ENCODE measurements at places on chromosomes 3 and 15.

DNA sequence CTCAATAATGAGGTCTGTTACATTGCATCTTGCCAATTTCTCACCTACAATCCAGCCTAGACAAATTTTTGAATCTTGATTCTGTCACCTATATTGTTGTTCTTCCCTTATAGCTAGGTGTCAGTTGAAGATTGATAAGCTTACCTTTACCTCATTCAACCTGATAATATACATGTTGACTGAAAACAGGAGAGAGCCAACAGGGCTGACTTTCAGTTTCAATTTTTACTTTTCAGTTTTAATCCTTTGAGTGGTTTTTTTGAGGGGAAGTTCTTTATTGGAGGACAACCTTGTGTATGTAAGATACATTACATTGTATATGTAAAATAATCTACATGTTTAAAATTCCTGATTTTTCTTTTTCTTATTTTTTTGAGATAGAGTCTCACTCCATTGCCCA, 5.8 kb downstream of the ATP13A5 start:
- no peak for DNase-seq

DNA sequence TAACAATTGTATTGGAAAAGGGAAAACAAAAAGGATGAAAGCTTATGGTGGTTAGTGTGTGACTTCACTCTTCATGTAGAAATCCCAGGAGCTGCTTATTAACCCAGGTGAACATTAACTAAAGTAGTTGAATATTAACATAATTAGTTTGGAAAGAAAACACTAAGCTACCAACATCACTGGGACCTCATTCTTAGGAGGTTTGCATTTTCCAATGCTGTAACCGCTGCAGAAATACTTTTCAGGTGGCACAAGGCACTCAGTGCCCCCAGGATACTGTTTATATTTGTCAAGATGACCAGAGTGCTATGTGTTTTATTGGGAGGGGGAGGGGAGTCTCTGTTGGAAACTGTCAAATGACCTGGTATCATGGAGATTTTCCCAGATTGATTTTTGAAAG, 25.9 kb upstream of the VILL start:
- DNase-seq = no peak

- no peak for DNase-seq
These were observed 17.1 kb downstream of the ARPP19 start for GRCh38 chr15:52551762-52552161.

GRCh38 chr15:86408261-86408660, 328.6 kb downstream of the AGBL1 start:
- DNase-seq = no peak

DNA sequence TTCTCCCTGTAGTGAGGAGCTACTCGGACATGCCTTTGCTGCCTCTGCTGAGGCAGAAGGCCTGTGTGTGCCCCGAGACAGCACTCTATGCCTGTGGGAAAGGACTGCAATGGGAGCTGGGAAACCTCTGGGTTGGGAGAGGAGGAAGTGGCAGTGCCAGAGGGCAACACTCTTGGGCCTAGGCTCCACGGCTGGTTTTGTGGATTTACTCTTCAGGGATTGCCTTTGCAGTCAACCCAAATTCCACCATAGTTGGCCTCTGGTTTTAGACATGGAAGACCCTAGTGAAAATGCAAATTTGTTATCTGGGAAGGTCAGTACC, 46.8 kb downstream of the ITGA11 start:
- DNase-seq = no peak

DNA sequence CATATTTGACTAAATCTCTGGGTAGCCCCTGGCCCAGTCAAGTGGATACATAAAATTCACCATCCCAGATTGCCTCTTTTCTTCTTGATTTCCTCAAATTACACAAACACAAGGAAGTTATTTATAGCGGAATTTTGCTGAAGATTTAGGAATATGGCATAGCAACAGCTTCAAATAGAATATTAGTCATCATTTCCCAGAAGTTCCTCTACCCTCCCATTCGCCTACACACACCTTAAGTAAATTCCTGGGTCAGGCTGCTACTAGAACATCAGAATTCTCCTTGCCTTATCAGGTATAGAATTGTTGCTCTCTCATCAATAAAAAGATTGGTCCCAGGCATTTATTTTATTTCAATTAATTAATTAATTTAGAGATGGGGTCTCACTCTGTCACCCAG, 31.6 kb downstream of the MESD start:
- no peak for DNase-seq

GRCh38 chr15:89132611-89133507, 44.6 kb downstream of the ABHD2 start:
- no peak for DNase-seq

GRCh38 chr3:36210840-36211651, 169.3 kb upstream of the STAC start:
- DNase-seq = no peak

DNA sequence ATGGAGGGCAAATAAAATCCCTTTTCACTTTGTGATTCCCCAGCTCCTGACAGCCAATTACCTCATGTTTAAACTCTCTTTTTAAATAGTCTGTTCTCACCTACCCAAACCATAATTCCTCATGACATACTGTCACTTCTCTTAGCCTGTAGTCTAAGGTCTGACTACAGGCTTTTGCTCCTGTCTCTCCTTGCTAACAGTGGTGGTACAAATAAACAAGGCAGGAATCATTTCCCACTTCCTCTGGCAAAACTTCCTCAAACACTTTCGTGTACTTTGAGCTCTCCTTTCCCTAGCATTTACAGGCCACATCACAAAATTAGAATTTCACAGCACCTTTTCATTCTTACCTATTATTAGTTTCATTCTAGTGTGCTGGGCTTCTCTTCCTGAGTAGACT, 51.8 kb downstream of the ATP8B4 start:
- DNase-seq = no peak

DNA sequence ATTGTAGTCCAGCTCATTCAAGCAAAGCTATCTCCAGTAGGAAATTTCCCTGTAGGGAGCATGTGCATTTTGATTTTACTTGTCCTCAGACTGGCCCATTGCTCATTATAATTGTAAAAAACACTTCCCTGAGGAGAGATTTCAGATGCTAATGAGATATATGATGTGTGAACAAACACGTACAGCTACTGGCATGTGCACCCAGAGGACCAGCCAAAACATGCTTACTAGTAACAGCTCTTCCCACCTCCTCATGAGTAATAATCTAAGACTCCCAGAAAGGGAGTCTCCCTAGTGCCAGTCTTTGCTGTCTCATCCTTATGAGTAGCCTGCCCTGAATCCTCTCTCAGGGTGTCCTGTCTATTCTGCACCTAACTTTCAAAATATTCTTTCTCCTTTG, 43.4 kb downstream of the FBXO22 start:
- DNase-seq = no peak

DNA sequence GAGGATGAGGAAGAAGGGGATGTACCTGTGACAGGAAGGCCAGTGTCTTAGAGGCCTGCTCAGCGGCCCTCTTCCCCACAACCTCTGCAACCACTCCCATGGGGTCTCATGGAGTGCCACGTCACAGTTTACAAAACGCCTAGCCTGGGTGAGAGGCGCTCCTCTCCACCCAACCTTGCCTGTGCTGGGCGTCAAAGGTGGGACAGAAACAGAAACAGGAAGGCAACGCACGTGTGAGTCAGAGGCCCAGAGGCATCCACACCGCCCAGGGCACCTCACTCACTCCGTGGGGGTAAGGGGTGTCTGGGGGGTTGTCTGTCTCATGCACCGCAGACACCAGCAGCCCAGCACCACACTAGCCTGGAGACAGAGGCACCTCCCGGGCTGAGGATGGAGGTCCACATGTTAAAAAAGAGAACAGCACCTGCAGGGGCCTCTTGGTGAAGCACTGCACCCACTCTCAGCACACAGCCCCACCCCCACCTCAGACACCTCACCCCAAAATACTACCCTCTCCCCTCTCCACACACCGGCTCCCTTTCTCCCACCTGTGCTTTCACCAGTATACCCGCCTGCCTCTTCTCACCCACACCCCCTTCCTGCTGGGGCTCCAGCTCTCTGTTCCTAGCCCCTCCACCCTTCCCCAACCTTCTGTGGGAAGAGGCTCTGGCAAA, 4.7 kb upstream of the CALML4 start:
- DNase-seq = no peak

GRCh38 chr3:46878781-46879436, 1.4 kb downstream of the PTH1R start:
- DNase-seq = no peak

GRCh38 chr15:74768099-74768770, 13.6 kb upstream of the CSK start:
- DNase-seq = no peak

DNA sequence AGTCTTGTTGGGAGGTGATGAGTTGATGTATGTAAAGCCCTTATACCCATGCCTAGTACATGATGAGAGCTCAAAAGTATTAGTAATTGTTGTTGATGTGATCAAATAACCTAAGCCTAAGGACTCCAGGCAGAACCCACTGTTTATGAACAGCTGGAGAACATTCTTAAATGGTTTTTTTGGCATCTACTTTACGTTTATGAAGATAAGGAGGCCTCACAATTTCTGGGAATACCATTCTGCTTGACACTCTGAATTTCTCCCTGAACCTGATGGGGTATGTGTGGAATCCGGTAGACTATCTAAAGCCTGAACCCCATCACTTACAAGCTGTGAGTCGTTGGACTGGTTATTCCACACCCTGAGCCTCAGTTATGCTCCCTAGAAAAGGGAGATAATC, 244.6 kb upstream of the WNT5A start:
- no peak for DNase-seq

GRCh38 chr3:12549971-12550760, 4.9 kb upstream of the MKRN2OS start:
- no peak for DNase-seq

- DNase-seq = no peak
These were observed 18.3 kb downstream of the DUOX2 start for GRCh38 chr15:45095661-45096060.

GRCh38 chr15:80177156-80177555, 24.4 kb downstream of the FAH start:
- DNase-seq = no peak

- no peak for DNase-seq
These were observed 380.4 kb upstream of the PROK2 start for GRCh38 chr3:72165317-72165716.

DNA sequence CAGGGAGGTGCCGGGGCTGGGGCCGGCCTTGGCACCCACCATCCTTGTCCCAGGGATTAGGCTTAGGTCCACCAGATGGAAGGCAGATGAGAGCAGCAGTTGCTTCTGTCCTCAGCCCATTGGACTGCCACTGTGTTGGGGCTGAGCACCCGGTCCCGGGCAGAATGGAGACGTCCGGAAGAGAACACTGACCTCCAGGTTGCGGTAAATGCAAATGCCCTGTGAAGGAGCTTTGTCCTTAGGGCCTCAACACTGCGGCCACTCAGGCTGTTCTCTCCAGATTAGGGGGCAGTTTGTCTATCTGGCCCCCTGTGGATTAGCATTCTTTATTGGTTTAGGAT, at the start of gene SERINC4:
SERINC4 (minus strand) TSS at position 276 of the 341 bp plus-strand sequence; CDS start at position 42, 234 bp downstream.
- no peak for DNase-seq

DNA sequence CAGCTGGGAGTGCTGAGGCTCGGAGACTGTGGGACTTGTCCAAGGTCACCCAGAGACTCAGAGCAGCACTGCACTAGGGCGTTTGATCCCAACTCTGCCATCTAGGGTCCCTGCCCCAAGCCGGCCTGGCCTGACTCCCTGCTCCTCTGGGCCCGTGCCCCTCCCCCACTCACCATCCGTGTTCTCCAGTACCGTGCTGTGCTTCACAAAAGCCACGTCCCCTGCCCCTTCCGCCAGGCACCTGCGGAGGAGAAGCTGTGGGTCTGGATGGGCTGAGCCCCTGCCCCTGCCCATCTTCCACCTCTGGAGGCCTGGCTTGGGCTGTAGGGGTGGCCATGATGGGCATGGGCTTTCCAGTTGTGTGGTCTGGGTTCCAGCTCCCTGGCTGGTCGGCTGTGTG, 8.4 kb downstream of the MELTF start:
- DNase-seq = no peak

DNA sequence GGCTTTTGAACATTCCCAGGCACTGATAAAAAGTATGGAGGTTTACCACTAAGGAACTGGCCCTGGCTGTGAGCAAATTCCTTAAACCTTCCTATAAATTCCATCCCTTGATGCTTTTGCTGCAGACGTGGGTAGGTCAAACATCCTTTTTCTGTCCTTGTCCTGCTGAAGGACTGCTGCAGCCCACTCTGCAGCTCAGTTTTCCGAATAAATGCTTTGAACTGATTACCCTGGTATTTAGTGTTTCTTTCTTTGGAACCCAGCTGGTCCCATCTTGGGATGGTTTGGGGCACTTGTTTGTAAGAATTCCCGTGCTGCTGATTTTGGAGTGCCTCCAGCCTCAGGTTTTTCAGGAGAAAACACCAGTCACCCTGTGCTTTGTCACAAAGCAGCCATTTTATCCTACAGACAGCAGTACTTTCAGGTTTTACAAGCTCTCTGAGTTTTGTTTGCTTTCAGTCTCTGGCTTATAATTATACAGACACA, 815.9 kb downstream of the VGLL3 start:
- DNase-seq = no peak

- DNase-seq = no peak
These were observed 217.9 kb downstream of the SATB1 start for GRCh38 chr3:18207226-18207625.

DNA sequence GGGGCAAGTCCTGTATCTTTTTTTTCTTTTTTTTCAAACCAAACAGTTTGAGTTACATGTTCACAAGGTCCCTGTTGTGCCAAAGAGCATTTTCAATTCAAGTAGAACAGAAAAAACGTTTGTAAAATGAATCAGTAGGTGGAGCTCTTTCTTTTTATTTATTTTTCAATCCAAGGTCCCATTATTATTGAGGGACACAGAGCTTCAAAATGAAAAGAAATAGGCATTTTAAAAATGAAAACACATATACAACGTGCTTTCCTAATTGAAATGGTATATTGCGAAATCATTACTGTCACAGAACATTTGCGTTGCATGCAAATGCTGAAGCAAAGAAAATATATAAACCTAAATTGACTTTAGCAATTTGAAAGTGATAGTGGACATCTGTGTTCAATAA, 711.0 kb downstream of the MECOM start:
- no peak for DNase-seq

DNA sequence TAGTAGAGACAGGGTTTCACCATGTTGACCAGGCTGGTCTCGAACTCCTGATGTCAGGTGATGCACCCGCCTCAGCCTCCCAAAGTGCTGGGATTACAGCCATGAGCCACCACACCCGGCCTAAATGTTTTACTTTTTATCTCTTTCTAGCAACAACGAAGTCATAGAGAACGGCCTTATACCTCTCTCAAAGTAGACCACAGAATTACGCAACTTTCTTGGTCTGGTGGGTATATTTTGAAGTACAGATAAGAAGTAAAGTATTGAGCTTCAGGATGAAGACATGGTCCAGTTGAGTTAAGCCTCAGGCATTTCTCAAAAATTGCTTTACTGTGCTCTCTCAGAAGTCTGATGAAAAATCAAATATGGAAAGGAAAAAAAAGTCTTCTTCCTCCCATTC, 30.6 kb downstream of the FAM240A start:
- no peak for DNase-seq

DNA sequence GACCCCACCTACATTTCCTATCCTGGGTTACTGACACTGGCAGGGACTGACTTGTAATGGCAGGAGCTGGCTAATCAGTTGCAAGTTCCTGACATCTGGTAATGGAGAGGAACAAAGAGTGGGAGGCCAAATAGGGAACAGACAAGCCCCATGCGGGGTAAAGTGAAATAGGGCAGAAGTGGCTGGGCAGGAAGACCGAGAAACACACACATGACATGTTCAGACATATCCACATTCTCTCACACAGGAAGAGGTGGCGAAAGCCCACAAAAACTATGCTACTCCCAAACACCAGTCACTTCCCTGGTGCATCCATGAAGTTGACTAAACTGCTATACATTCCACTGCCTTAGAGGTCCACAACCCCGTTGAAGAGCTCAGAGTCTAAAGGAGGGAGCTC, 394.1 kb upstream of the TBL1XR1 start:
- DNase-seq = no peak
